ENCODE measurements at places on chromosomes 2 and 18.

GRCh38 chr2:127576433-127577207, 41.1 kb downstream of the MYO7B start:
- DNase-seq = peak; percentile 89

DNA sequence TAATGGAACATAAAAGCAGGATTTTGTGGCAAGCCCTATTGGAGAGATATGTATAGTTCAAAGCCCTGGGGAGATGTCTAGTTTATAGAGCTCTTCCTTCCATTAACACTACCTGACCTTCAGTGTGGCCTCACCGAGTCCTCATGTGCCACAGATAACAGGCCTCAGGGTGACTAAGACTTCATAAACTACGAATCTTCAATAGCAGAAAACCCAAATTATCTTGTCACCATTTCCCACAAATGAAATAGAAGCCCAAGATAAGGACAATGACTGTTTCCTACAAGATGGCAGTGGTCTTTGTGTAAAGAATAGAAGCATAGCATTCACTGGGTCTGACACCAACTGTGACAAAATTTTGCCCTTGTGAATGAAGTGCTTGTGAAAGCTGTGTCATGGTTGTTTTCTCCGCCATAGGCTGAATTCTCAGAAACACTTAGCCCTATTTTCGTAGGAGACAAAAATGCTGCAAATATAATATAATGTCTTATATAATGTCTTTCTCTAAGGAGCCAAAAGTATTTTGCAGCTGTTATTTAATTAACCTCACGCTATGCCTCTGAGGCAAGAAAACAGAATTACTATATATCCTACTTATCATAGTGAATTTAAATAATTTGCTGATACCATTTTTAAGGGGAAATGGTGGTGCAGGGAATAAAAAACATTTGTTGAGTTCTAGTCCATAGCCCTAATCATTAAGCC, 136.7 kb upstream of the CWC22 start:
- no peak for DNase-seq

GRCh38 chr2:74584088-74584645, 29.6 kb downstream of the DOK1 start:
- DNase-seq = no peak

- no peak for DNase-seq
Measured at GRCh38 chr2:81355436-81355835, 1050.9 kb upstream of the LRRTM1 start.

DNA sequence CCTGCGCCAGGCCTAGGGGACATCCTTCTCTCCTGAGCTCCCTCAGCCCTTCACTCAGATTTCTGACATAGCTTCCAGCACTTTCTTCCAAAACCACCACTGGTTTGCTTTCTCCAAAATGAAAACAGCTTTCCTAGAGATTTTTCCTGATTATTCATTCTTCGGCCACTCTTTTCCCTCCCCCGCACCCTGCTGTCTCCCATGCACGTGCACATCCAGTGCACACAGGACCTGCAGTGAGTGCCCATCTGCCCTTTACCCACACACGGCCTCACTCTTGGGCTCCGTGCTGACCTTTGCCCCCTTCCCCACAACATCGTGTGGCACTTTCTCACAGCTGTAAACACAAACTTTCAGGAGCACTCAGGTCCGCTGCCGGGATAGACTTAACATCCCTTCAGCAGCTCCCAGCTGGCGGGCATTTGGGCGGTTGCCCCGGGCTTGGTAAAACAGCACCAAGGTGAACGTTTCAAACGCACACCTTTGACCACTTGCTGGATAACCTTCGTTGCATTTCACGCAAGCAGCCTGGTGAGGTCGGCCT, 25.8 kb downstream of the KIF1A start:
- DNase-seq = no peak

DNA sequence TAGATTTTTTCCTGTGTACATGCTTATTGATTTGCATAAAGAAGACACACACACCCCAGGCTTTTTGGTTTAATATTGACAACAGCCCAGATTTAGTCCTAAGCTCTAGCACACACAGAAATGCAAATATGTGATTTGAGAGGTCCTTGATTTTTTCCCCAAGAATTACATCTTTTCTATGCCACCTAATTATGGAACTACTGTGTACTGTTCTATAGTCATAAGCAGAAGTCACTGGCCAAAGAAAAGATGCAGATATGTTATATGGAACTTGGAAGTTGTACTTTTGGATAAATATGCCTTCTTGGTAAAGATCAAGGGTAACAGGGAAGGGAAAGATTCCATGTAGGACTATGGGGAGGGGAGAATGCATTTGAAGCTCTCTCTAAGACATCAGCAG, 105.6 kb downstream of the SETBP1 start:
- DNase-seq = no peak

DNA sequence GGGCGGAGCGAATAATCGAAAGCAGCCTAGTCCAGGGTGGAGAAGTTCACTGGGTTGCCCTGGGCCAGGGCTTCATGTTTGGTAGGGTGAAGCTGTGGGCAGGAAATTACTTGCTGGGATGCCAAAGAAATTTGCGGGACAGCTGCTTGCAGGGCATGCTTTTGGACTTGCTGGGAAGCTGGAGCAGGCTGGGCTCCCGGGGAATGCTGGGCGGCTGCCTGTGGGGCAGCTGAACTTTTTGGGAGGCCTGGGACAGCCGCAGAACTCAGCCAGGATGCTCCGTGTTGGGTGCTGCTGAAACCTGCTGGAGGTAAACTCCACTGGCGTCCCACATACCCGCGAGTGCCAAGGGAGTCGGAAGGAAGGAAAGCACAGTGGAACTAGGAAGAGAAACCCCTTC, 31.9 kb downstream of the ASB1 start:
- no peak for DNase-seq

- DNase-seq = peak; percentile 18
Measured at GRCh38 chr2:220226546-220226945, 599.1 kb downstream of the SLC4A3 start.

DNA sequence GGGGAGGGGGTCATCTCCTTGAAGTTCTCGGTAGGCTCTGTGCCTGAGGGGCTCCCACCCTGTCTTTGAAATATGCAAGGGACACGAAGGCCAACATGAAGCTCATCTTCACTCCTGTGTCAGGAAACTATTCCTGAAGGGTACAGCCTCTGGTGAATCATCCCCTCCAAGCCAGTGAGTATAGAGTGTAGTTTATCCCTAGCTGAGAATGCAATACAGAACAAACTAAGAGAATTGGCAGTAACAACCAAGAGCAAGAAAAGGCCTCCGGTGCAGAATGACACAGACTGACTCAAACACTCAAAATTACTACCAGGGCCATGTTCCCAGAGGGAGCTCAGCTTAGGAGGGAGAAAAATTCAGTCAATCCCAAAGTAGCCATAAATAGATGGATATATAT, 413.3 kb downstream of the BCL11A start:
- no peak for DNase-seq

DNA sequence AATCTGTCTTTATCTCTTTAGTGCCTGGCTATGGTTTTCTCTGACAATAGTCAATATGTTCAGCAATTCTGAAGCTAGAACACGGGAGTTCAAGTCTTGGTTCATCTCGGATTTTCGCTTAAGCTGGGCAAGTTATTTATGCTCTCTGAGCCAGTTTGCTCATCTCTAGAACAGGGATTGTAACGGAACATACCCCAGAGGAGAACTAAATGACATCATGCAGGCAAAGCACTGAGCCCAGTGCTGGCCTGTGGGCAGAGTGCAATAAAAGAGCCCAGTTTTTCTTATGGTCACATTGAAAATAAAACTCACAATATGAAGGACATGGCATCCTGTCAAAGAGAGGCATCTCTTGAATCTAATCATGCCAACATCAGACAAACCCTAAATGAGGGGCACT, 143.9 kb downstream of the ZBTB7C start:
- no peak for DNase-seq

GRCh38 chr18:35277633-35278032, 12.4 kb downstream of the ZSCAN30 start:
- no peak for DNase-seq

DNA sequence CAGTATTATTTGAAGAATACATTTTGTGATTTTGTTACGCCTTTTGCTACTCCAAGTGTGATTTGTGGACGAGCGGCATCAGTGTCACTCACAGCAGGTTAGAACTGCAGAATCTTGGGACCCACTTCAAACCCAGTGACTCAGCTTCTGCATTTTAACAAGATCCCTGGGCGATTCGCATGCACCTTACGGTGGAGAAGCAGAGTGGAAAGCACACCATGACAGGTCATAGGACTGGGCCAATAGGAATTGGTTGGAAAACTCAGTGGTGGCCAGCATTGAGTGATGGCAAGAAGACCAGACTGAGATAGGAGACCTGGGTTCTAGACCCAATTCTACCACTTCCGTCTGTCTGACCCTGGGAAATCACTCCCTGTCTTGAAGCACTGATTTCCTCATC, 26.3 kb downstream of the CTLA4 start:
- no peak for DNase-seq

DNA sequence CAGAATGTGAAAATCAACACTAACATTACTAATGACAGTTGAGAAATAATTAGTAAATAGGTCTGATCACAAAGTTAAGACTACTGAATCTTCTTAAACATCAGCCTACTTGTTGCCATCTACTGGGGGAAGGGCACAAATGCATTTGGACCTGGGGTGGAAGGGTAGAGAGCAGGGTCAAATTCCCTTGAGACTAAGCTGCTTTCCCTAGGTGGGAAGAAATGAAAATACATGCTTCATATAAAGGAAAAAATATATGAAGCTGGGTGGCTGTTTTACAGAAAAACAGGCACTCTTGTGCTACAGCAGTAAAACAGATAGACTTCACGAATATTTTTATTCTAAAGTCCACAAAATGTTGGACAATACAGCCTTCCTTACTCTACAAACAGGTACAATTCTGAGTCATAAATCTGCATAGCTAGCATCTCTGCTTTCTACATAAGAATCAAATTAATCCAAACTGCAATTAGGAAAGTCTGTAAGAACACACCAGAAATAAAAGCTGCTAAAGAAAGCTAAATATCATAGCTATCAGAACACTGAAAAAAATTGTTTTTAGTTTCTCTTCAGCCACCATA, 10.9 kb downstream of the TRIP12 start:
- peak; percentile 26 for DNase-seq

GRCh38 chr18:75829091-75829490, 401.6 kb upstream of the SMIM21 start:
- no peak for DNase-seq

DNA sequence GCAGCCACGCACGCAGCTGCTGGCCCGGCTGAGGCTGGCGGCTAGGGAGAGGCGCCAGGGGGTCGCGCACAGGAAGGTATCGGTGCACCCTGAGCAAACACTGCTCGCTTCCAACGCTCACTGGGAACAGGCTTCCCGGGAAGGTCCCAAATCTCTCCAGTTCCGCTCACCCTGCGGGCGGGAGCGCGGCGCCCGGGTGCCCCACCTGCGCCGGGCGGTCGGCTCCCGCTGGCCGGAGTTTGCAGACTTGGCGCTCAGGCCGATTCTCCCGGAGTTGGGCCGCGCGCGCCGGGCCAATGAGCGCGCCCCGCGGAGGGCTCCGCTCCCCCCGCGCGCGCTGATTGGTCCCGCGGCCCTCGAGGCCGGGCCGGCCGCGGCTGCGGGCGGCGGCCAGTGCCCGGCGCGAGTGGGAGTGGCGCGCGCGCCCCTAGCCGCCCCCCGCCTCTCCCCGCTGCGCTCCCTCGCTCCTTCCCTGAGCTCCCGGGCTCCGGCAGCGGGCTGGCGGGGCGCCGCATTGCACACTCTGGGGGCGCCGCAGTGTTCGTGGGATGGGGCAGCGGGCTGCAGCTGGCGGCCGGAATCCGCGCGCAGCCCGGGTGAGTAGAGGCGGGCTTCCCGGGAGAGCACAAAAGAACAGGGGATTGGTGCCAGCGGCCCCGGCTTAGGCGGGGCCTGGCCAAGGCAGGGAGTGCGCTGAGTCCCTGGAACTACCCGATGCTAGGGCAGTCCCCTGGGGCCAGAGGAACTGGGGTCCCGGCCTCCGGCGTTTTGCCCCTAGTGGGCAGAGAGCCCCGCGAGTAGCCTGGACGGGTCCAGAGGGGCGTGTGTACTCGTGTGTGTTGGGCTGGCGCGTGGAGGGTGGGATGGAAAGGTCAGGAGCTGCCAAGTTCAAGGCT, at the start of gene LYPD6:
LYPD6 (plus strand) TSS at position 461 of the 896 bp plus-strand sequence. CDS start 107,122 bp downstream, outside the sequence.
- DNase-seq = peak; percentile 80

DNA sequence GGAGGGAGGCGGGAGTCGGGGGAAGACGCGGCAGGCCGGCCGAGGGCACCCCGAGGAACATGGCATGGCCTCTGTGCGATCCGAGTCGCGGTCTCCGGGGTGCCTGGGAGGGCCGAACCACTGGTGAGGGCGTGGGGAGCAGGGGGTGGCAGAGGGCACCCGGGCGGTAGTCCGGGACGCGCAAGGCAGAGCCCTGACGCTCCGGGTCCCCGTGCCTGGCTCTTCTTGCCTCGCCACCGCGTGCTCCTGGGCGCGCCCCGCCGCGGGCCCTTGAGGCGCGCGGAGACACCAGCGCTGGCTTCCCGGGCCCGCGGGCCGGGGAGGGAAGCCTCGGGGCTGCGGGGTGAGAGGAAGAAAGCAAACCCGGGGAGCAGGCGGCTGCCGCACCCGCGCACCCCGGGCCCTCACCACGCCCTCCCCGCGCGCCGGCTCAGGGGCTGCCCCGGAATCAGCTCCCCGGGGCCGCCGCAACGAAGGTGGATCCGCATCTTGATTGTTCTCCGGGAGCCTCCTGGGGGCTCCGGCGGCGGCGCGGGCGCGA, 4.3 kb downstream of the SOX11 start:
- DNase-seq = no peak

GRCh38 chr2:165793779-165794535, at the start of gene GALNT3:
Gene GALNT3, minus strand, starts transcription at chr2:165794247. Its CDS starts 23,547 bp downstream, at chr2:165770700.
- no peak for DNase-seq

DNA sequence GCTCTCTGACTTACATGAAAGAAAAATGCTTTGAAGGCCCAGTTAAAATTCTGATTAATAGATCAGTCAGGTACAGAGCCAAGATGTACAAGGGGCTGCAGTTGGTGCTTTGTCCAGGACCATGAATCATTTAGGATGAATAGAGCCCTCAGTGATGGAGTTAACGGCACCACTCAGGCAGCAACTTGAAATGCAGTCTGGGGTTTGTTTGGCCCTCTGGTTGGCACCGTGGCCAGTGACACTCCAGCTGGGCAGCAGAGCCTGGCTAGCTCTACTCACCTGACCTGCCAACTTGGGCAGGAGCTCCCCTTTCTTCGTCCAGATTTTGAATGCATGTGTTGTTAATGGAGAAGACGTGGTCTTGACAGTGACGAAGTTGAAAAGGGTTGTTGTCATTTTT, 493.0 kb upstream of the ACVR2A start:
- DNase-seq = no peak

DNA sequence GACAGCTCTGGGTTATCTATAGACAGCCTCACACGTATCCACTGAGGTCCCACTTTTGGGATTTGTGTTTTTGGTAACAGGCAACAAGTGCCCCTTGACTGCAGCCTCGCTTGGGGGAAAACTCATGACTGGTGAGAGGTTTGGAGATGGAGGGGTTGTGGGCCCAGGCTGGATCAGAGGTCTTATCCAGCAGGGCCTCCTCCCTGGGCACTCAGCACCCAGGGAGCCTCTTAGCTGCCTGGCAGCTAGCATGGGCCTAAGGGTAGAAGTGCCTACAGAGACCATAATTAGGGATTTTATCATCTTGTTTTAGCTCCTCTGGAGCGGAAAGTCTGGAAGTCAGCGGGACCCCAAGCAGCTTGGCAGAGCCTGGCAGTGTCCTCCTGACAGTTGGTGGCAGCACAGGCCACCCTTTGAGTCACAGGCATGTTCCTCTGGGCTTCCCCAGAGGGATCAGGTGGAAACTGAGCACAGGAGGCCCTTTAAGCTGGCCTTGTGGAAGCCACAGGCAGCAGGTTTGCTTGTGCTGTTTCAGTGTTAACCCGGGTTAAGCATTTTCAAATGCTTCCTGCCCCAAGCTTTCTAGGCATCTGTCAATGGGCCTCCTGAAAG, 143.1 kb downstream of the KCTD1 start:
- DNase-seq = peak; percentile 61

GRCh38 chr2:195026261-195026660, 630.8 kb upstream of the SLC39A10 start:
- DNase-seq = peak; percentile 18
